Motor neuron (in vitro differentiated cells): ENCODE measurements at places on chromosomes 3 and 15.

- ATAC-seq = no peak
These were observed 19.1 kb downstream of the KLHL6 start for GRCh38 chr3:183536238-183536880.

DNA sequence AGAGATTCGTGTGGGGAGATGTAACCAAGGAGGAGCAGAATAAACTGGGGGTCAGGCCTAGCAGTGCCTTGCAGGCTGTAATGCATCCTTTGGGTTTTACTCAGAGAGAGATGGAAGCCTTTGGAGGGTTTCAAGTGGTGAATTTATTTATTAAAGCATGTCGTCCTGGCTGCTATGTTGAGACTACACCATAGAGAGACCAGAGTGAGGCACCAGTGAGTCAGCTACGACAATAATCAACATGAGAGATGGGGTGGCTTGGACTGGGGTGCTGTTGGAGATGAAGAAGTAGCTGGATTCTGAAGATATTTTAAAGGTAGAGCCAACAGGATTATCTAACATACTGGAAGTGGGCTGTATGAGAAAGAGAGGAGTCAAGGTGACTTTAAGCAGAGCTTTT, 335.3 kb upstream of the ARHGEF26 start:
- ATAC-seq = no peak

DNA sequence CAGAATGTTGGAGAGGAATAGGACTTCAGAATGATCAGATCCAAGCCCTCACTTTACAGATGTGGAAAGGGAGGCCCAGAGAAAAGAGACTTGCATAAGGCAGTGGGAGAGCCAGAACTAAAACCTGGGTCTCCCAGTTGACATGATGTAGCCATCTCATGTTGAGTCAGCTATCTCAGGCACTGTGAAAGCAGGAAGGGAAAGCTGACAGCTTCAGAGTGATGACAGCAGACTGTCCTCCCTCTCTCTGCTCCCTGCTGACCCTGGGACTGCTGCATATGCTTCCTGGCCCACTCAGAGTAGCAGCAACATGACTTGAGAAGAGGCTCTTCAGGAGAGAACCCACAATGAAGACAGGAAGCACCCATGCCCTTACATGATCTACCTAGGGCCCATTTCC, 14.7 kb downstream of the FHIT start:
- ATAC-seq = peak; percentile 64

DNA sequence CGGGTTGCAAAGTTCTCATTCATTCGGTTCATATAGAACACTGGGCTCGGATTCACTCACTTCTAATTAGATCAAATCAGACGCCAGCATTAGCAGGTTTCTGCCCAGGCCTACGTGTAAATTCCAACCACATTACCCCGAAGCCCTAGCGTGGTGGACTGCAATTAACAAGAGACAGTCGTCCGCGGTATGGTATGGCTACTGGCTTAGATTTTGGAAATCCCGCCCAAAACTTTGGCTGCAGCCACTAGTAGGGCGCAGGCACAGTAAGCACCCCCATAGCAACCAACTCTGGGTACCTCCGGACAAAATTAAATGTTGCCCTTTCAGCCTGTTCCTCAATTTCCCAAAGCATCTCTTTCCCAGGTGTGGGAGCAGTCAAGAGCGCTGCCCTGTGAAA, 771 bp downstream of the RARRES1 start:
- ATAC-seq = no peak

- ATAC-seq = no peak
These were observed 4.0 kb downstream of the IL12A start for GRCh38 chr3:159992589-159992988.

DNA sequence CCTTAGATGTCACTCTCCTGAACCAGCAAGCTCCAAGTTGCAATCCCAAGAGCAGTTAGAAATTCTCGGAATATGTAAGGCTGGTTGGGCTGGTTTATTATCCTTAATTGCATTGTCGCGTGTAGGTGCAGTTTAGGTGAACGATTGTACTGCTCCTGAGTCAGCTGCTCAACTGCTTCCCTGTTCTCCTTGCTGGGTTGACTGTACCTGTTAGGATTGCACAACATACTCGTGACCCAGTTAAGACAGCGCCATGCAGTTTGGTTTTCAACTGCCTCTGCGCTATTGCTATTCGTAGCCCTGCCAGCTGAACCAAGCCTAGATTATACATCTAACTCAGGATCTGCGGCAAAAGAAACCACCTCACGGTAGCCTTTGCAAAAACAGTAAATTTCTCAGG, 41.0 kb downstream of the BCL2L10 start:
- no peak for ATAC-seq

DNA sequence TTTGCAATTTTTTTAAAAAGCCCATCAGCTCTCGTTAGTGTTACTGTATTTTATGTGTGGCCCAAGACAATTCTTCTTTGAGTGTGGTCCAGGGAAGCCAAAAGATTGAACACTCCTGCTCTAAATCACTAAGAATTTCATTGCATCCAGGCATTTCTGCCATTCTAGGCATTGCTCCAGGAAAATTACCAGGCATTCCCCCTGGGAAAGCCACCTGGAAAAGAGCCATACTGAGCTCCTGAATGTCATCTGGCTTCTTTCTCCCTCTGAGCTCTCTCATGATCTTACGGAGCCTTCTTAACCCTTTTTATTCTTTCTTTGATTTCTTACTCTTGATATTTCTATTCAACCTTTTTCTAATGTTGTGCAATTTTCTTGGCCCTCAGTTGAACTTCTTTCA, 202.2 kb downstream of the DOCK3 start:
- ATAC-seq = no peak
